Smooth muscle cell of bladder (primary cell): ENCODE measurements at places on chromosomes 5 and 9. TPM values are rescaled to one million over a fixed set of nuclear protein-coding genes. Genes with fewer than 3 reads are reported as not detected.

Gene PCDHGB5
- 15.9 and 19.9 TPM in 2 replicates for total RNA-seq

Gene BRINP1
- under 0.01 and 0.18 TPM in 2 replicates for total RNA-seq

Gene PCDHB1
- not detected in 2 replicates for total RNA-seq

Gene ELP1
- total RNA-seq: 27.4 and 33.5 TPM in 2 replicates

Gene EFCAB9
- total RNA-seq: not detected in 2 replicates

Gene KCNN2
- total RNA-seq: 0.43 and 0.55 TPM in 2 replicates

Gene WDR55
- 24.5 and 28.3 TPM in 2 replicates for total RNA-seq

Gene FUT7
- total RNA-seq: not detected in 2 replicates

Gene POLE3
- 18.8 and 22.8 TPM in 2 replicates for total RNA-seq

Gene FAM153A
- total RNA-seq: not detected in 2 replicates

Gene PCDHB9
- total RNA-seq: 0.09 and 0.14 TPM in 2 replicates

Gene IRX2
- total RNA-seq: not detected in 2 replicates

Gene OR1L8
- total RNA-seq: not detected in 2 replicates

Gene PIK3R1
- 21.2 and 69.5 TPM in 2 replicates for total RNA-seq

Gene IL9
- not detected in 2 replicates for total RNA-seq

Gene GCNT1
- 10.7 and 30.0 TPM in 2 replicates for total RNA-seq

Gene PDCD1LG2
- 2.6 and 3.2 TPM in 2 replicates for total RNA-seq

Gene TRIM41
- 14.2 and 15.9 TPM in 2 replicates for total RNA-seq

Gene ISCA1
- 17.6 and 25.2 TPM in 2 replicates for total RNA-seq

Gene ZCCHC10
- total RNA-seq: 8.1 and 9.2 TPM in 2 replicates

Gene SLC36A3
- not detected in 2 replicates for total RNA-seq

Gene HRH2
- total RNA-seq: not detected in 2 replicates

Gene UAP1L1
- total RNA-seq: 7.7 and 14.3 TPM in 2 replicates

Gene PCDHA1
- total RNA-seq: under 0.01 TPM in 2 replicates

Gene SLC34A3
- total RNA-seq: not detected in 2 replicates

Gene HAVCR1
- total RNA-seq: not detected in 2 replicates

Gene IL7R
- total RNA-seq: 6.4 and 8.8 TPM in 2 replicates

Gene BSPRY
- total RNA-seq: not detected in 2 replicates

Gene NTNG2
- total RNA-seq: 4.6 and 7.2 TPM in 2 replicates

Gene PDE6A
- under 0.01 TPM in 1 of 2 replicates, not detected in the other for total RNA-seq

Gene HCN1
- not detected in 2 replicates for total RNA-seq

Gene C9orf153
- total RNA-seq: 0.18 and 0.43 TPM in 2 replicates

Gene LCN15
- total RNA-seq: not detected in 2 replicates

Gene PCDHA3
- total RNA-seq: 0.14 and 0.28 TPM in 2 replicates

Gene ERAP2
- total RNA-seq: 35.6 and 36.4 TPM in 2 replicates

Gene PALM2AKAP2
- 9.7 and 15.6 TPM in 2 replicates for total RNA-seq

Gene RABGAP1
- total RNA-seq: 35.0 and 35.6 TPM in 2 replicates

Gene ANGPTL2
- total RNA-seq: 125 and 167 TPM in 2 replicates

Gene DND1
- 0.14 TPM in 1 of 2 replicates, not detected in the other for total RNA-seq

Gene PCDHGA12
- 9.1 and 11.7 TPM in 2 replicates for total RNA-seq

Gene MXD3
- total RNA-seq: 0.65 and 1.3 TPM in 2 replicates

Gene CLTB
- total RNA-seq: 99.0 and 107 TPM in 2 replicates

Gene OR1Q1
- not detected in 2 replicates for total RNA-seq

Gene SPAG8
- 0.71 and 1.2 TPM in 2 replicates for total RNA-seq

Gene SPACA9
- 3.1 and 3.3 TPM in 2 replicates for total RNA-seq

Gene SGTB
- 12.0 and 13.1 TPM in 2 replicates for total RNA-seq

Gene SLC23A1
- total RNA-seq: under 0.01 TPM in 1 of 2 replicates, not detected in the other

Gene SH2D3C
- total RNA-seq: under 0.01 and 0.37 TPM in 2 replicates

Gene ADRB2
- total RNA-seq: under 0.01 and 0.09 TPM in 2 replicates

Gene SPATA31C1
- total RNA-seq: not detected in 2 replicates
